ENCODE measurements at places on chromosomes 7 and 10.

DNA sequence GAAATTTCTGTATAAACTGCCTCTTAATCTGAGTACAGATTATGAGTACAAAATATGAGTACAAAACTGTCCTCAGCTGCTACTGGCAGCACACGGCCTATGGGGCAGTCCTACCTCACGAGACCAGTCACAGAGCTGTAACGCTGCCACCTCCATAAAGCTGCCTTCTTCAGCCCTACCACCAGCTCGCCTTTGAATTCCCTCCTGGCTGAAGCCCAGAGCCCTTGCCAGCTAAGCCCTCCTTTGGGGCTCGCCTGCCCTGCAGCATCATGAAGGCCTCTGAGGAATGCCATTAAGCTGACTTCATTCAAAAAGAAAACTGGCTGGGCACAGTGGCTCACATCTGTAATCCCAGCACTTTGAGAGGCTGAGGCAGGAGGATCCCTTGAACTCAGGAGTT lies 180.0 kb upstream of the SH2B2 start:
- no peak for DNase-seq

- DNase-seq: no peak
Observed at GRCh38 chr7:81066797-81067196, 147.9 kb upstream of the SEMA3C start.

- DNase-seq: no peak
Observed at GRCh38 chr7:80225361-80225760, 90.7 kb downstream of the GNAI1 start.

DNA sequence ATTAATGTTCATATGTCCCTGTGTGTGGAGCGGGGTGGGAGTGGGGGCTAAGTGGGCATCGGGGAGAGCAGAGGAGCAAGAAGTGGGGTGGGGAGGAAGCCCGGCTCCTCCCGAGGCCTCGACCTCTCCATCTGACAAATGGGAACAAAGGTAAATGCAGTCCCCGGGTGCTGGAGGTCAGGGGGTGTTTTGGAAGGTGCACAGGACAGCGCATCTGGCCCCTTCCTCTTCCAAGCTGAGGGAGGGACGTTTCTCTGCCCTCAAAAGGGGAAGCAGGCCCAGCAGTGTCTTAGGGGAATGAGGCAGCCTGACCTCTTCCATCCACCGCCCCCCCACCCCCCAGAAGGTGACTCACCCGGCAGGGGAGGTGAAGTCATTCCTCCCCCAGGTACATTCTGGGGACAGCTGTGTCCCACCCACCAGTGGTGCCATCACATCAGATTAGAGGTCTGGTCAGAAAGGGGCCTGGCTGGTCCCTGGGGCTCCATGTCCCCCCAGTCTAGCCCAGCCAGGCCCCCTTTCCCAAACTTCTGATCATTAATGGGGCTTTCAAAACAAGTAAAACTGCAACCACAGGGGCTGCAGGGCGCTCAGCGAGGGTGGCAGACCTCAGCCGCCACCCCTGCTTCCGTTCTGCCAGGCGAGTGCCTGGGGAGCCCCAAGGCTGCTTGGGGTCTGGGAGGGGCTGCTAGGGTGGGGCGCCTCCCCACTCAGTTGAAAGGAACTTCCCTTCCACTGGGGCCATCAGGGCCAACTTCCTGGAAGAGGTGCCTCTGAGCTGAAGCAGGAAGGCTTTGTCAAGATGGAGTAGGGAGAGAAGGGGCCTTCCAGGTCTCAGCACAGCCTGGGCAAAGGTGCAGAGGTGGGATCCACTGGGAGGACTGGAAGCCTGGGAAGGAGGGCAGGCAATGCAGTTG lies 10.8 kb downstream of the LFNG start:
- DNase-seq: peak; percentile 83

DNA sequence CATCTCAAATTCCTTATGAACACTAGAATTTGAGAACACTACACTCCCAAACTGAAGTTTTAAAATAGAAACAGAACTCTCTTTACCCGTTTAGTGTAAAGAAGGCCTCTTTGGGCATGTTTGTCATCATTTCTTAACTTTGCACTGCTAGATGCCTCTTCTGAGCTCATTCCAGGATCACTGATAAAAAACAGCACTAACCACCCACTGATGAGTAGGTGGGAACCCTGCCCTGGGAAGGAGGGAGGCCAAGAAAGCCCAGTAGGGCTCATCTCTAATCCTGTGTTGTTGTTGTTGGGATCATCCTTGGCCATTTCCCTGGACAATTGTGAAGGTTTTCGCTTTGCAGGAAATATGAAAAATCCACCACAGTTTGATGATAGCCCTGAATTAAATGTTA lies 68.2 kb downstream of the CUBN start:
- no peak for DNase-seq

DNA sequence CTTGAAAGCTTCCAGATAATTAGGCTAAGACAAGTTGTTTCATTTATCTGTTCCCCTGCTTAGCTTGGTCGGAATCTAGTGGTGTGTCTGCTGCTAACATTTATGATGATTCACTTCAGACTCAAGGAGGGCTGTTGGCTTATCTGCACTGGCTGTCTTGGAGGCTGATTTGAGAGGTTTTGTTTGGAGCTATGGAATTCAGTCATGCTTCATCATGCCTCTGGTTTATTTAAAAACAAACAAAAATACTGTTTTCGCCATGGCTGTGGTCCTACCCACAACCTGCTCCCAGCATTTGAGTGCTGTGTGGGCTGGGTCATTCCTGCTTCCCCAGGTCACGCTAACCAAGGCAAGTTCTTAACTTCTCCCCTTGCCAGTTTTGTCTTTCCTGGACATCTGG lies 11.7 kb upstream of the ARPC1B start:
- no peak for DNase-seq

DNA sequence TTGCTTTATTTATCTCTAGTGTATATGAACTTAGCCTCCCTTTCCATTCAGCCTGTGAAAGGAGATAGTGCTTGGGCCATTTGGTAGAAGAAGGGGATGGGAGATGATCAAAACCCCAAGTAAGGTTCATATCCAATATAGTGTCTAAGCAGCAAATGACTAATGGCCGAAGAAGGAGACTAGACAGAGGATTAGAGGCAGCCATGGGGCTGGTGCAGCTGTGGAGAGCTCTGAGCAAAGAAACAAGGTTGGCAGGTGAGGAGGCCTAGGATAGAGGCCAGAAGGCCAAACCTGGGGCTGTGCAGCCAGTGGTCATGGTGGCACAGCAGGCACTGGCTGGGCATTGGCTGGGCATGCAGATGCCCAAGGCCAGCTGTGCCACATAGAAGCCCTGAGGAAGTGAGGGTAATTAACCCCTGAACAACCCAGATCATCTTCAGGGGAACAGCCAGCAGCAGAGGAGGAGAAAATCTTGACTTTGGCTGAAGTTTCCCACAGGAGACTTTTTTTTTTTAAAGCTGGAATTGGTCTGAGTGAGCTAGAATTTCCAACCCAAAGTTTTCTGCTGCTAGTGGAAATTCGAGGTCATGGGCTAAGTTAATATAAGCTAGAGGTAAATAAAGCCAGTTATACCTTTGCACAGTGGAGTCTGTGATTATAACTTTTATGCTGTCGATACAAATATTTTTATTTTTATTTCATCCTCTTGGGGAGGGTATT lies 10.3 kb upstream of the CPA1 start:
- no peak for DNase-seq

- no peak for DNase-seq
Observed at GRCh38 chr7:135283959-135284638, 50.5 kb downstream of the STRA8 start.

- no peak for DNase-seq
Observed at GRCh38 chr10:44981172-44982113, 2.8 kb upstream of the DEPP1 start.

DNA sequence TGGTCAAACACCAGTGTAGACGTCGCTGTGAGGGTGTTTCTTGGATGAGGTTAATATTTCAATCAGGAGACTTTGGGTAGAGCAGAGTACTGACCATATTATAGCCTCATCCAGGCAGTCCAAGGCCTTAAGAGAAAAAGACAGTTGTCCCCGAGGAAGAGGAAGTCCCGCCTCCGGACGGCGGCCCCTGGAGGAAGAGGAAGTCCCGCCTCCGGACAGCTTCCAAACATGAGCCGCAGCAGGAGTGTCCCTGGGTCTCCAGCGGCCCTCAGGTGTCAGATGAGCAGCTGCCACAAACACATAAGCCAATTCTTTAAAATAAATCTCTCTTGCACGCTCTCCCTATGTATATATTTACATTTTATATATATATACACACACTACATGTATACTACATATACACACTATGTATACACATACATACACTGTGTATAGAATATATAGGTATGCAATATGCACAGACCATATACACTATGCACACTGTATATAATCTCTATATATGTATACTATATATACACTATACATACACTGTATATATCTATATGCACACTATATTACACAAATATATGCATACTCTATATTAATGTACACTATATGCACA lies 37.5 kb downstream of the PWWP2B start:
- peak; percentile 63 for DNase-seq

GRCh38 chr10:75403939-75404814 lies 2.6 kb upstream of the ZNF503 start:
- DNase-seq: no peak

DNA sequence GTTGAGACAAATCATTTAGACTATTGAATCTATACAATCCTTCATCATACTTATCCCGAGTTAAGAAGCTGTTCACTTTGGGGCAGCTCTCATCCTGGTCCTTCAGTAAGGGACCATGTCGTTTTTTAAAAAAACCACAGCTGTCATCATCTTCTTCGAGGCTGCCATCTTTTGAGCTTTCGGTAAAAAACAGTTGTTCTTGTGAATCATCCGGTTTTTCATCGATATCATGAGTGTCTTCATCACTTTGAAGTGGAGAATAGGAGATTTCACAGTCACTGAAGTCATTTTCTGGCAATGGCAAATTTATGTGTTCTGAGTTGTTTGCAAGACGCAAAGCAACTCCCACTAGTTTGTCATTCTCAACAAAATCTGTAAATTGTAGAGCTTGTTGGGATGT lies 3.9 kb downstream of the DCLRE1A start:
- no peak for DNase-seq

- DNase-seq: no peak
Observed at GRCh38 chr10:18303851-18304801, 163.9 kb downstream of the CACNB2 start.

DNA sequence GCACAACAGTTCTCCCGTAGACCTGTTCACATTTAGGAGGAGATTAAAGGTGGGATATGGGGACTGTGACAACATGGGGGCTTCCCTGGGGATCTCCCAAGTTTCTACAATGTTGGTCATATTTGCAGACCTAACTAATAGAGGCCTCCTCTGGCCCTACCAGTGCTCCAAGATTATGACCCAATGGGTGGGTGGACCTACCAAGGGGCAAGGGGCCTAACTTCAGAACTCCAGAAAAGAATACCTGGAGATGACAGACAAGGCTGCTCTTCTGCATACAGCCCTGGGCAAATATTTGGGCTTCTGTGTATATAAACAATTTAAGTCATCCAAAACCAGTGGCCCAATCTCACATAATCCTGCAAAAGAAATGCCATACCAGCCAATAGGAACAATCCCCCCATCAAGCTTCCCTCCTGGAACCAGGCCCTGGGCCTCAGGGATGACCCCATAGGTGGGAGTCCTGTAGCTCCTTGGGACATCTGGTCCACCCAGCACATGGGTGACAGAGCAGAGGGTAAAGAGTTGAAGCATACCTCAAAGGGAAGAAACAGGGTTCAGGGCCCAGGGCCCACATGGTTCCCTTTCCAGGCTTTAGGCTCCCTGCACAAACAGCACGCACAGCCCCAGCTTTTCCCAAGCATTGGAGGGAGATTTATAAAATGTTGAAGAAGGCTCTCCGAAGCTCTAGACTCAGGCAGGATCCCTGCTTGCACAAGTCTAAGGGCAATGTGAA lies 86.1 kb upstream of the CHST15 start:
- no peak for DNase-seq

DNA sequence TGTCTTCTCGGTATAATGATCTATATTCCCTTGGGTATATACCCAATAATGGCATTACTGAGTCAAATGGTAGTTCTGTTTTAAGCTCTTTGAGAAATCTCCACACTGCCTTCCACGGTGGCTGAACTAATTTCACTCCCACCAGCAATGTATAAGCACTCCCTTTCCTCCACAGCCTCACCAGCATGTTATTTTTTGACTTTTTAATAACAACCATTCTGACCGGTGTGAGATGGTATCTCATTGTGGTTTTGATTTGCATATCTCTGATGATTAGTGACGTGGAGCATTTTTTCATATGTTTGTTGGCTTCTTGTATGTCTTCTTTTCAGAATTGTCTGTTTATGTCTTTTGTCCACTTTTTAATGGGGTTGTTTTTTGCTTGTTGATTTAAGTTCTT lies 33.6 kb downstream of the KIAA1217 start:
- no peak for DNase-seq

GRCh38 chr10:33143160-33143728 lies 185.2 kb upstream of the ITGB1 start:
- DNase-seq: peak; percentile 56

DNA sequence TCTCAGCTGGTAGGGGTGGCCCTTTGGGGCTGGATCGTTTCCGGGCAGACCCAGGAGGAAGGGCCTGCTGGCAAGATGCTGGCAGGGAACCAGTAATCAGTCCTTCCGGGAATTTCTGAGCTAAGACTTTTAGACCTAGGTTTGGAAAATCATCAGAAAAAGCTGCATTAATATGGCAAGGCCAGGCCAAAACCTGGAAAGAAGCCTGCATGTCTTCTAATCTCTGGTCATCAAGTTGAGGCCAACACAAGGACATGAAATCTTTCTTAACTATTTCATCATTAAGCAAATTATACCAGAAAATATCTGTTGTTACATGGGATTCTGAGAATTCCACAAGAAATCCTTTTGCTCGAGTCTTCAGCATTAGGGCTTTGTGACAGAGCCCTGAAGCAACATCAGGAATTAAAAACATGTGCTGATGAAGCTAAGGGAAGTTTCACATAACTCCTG lies 19.9 kb downstream of the CPA1 start:
- DNase-seq: no peak

DNA sequence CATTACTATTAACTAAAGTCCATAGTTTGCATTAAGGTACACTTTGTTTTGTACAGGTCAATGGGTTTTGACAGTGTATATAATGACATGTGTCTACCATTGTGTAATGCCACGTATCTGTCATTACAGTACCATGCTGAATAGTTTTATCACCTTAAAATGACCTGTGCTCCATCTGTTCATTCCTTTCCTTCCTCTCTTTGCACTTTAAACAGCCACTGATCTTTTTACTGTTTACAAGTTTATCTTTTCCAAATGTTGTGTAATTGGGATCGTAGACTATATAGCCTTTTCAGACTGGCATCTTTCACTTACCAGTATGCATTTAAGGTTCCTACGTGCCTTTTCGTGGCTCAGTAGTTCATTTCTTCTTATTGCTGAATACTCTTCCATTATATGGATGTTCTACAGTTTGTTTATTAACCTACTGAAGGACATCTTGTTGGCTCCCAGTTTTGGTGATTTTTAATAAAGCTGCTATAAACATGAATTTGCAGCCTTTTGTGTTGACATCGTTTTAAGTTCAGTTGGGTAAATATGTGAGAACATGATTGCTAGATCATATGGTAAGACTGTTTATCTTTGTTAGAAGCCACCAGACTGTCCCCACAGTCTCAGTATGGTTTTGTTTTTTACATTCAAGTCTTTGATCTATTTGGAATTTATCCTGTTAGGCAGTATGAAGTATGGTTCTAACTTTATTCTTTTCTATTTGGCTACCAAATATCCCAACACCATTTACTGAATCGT lies 24.7 kb downstream of the STAM start:
- no peak for DNase-seq

- DNase-seq: no peak
Observed at GRCh38 chr10:19659920-19660655, 156.1 kb upstream of the PLXDC2 start.
